ENCODE measurements at places on chromosomes 3 and 15. TPM values are rescaled to one million over a fixed set of nuclear protein-coding genes. Genes with fewer than 3 reads are reported as not detected.

The ISL2 gene
- 0.89 TPM for total RNA-seq

The PTH1R gene
- total RNA-seq, result not detected

The TM2D3 gene
- 56.2 TPM for total RNA-seq

The CDHR4 gene
- total RNA-seq, result not detected

The PRR20G gene
- total RNA-seq, result not detected

The CFAP161 gene
- total RNA-seq, result not detected

The DRD3 gene
- not detected for total RNA-seq

The LCTL gene
- not detected for total RNA-seq

The POPDC2 gene
- 0.66 TPM for total RNA-seq

The KY gene
- total RNA-seq, result not detected

The UQCC5 gene
- total RNA-seq, result 13.8 TPM

The GPR62 gene
- total RNA-seq, result not detected

The AADACL2 gene
- not detected for total RNA-seq

The IGSF10 gene
- not detected for total RNA-seq

The TLR9 gene
- total RNA-seq, result 0.17 TPM

Data from activated CD4-positive, alpha-beta T cell treated with anti-CD3 and anti-CD28 coated beads, Interleukin-2, amount 10 ng/mL, durations not matched to agents 24 days and 14 days (primary cell).